ENCODE measurements at places on chromosomes 6 and 20.
A peak's percentile ranks its signal among the peaks of the same experiment; 100 is the strongest.

DNA sequence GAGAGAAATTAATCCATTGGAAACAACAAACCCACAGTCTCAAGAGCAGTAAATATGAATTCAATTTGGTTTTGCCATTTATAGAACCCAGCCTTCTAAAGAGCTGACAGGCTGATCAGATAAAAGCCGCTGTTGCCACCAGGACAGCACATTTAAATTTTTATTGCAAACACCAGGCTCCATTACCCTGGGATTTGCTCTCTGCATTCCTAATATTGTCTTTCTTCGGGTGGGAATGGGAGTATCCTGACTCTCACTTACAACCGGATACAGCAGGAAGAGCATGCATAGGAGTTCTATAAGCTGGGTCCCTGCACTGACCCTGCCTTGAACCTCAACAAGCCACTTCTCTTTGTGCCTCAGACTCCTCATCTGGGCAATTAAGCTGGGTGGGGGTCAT is 142.9 kb downstream of the LRFN2 start:
- DNase-seq = no peak

DNA sequence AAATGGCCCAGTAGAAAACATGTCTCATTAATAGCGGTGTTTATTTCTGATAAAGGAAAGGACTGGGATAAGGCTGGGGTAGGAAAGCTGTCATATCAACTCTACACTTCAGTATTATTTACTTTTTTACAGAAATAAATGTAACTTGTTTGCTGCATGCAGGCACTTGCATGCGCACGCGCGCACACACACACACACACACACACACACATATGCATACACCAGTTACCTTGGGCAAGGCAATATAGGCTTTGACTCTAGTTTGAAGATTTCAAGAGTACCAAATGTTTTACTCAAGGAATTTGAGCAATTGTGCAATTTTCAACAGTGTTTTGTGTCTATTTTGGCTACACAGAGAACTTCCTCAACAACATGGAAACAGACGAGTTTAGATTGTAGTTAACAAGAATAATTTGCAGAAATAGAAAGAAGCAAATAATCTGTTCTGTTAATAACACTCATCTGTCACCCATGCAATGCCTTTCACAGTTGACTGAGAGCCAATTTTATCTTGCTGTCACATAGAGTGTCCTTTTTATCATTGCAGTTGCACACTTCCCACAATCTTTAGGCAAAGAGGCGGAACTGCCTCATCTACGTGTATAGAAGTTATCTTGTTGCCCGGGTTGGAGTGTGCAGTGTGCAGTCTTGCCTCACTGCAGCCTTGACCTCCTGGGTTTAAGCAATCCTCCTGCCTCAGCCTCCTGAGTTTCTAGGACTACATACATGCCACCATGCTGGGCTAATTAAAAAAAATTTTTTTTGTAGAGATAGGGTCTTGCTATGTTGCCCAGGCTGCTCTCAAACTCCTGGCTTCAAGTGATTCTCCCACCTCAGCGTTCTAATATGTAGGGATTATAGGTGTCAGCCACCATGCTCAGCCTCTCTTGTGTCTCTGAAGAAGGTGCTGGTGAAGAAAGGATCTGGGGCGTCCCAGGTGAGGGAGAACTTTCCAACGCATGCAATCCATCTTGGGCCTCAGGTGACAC is 74.8 kb upstream of the SHLD1 start:
- DNase-seq = no peak

- DNase-seq = peak; percentile 7
Observed at GRCh38 chr20:52777171-52777570, 195.0 kb upstream of the TSHZ2 start.

DNA sequence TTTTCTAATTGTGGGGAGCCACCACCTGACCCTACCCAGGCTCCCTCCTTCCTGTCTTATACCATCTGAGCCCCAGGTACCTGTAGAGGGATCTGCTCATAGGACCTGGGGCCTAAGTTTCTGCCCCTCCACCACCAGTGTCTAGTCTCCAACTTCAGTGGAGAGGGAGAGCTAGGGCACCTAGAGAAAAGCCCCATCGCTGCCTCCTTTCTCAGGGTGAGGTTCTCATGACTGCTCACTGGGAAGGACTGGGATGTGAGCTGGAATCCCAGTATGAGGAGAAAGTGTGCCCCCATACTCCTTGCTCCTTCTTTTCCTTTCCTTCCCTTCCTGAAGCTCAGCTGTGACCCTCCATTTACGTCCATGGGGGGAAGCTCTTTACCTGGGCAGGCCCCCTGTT is 231.6 kb downstream of the LRFN2 start:
- no peak for DNase-seq

DNA sequence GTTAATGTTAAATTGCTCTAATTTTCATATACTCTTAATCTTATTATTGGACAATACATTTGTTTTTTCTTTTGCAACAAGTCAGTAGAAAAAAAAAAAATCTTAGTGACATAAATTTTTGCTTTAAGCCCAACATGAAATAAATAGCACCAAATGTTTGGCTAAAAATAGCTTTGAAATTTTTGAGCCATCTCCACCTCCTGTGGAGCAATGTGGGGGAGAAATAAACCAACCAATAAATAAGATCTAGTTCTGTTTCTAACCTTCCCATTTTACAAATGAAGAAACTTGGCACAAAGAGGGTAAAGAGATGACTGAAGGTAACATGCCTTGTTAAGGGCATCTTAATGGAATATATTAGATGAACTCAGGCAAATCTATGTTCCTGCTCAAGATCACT is 91.4 kb downstream of the PRKN start:
- no peak for DNase-seq

GRCh38 chr6:100379386-100379785 is 85.3 kb downstream of the SIM1 start:
- no peak for DNase-seq

- DNase-seq = no peak
Observed at GRCh38 chr20:6421321-6422248, 298.8 kb upstream of the FERMT1 start.

DNA sequence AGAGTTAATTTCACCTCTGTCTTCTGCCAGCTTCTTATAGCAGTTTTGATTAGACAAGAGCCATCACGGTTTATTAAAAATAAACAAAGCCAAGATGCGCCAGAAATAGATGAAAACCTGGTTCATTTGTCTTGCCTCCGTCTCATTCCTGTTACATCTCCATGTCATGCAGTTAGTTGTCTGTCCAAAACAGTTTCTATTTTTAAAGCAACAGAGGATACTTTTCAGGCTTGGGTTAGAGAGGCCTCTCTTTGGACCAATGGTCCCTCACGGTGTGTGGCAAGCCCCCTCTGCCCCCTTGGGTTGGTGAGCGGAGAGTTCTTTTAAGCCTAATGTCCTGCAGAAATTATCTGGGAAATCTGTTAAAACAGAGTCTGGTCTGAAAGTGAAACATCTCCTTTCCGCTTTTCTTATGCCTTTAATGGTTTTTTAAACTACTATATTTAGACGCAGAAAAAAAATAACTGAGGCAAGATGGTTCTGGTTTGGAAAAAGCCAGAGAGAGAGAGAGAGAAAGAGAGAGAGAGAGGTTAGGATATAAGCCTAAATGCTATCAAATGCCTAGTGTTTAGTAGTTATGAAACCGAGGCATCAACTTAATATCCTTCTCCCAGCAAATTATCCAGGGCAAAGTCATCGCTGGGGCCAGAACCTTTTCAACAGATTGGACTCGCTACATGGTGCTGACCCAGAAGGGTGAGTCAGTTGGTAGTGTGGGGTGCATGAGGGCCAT is 64.5 kb downstream of the ZDHHC14 start:
- DNase-seq = no peak

- DNase-seq = no peak
Observed at GRCh38 chr6:137412562-137412961, 81.6 kb downstream of the OLIG3 start.

DNA sequence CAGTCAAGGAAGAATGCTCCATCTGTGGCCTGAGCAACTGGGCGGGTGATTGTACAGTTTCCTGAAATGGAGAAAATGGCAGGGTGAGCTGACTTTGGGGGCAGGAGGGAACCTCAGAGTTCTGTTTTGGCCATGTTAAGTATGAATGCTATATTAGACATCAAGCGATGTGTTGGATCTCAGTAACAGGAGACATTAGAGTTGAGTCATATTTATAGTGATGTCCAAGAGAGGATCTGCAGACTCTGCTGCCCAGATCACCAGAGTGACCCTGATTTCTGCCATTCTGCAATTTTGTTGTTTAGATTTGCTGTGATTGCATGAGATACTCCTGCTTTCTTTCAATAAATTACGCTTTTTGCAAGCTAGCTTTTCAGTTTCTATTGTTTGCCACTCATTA is 131.4 kb upstream of the ENPP5 start:
- DNase-seq = no peak

GRCh38 chr20:3690413-3690812 is 8.6 kb upstream of the ADAM33 start:
- no peak for DNase-seq

- DNase-seq = no peak
Observed at GRCh38 chr6:32182555-32182981, 1.5 kb downstream of the AGER start.

- no peak for DNase-seq
Observed at GRCh38 chr6:37735722-37736121, 38.0 kb upstream of the MDGA1 start.

GRCh38 chr6:14068133-14068532 is 49.4 kb upstream of the CD83 start:
- no peak for DNase-seq

GRCh38 chr6:36290668-36291620 is 21.1 kb downstream of the PNPLA1 start:
- DNase-seq = no peak

DNA sequence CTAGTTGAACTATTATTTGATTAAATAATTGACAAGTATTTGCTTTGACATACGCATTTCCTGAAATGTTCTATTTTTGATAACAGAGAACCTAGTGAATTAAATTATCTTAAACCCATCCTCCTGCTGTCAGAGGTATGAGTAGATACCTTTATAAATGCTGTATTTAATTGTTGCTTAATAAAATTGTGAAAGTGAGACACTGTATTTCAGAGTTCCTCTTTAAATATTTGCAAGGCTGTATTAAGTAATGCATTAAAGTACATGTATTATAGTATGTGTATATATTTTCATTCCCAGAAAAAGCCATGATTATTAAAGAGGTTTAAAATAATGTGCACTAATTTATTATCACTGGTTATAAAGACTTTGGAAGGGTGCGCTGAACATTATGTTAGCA is 483.8 kb downstream of the TFAP2B start:
- no peak for DNase-seq

DNA sequence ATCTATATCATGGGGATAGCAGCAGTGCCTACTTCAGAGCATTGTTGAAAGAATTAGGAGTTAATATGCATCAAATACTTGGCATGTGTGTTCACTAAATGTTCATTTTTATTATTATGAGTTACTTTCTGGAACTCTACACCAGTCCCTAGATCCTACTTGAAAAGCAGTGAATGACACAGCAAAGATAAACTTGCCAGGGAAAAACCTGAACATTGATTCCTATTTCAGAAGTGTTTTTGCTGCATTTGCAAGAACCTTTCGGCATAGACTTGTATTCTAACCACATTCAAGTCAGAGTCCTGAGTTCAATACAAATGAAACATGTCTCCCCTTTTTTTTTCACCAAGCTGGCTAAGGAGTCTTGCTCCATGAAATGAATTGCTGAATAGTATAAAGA is 187.4 kb upstream of the TAB2 start:
- DNase-seq = no peak

DNA sequence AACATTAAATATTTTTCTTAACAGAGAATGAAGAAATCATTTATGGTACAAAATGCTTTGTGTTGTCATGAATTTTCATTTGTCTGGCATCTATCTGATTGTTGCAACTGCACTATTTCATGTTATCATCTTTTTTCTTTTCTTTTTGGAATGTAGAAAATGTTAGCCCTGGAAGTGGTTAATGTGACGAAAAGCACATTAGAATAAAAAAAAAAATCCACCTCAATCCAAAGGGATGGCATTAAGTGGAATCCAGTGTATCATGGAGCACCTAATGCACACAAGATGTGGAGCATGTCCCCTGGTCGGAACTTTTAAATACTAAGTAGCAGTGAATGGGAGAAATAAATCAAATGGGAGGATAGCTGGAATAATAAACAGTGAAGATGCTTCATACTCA is 172.9 kb upstream of the MCHR2 start:
- no peak for DNase-seq

- no peak for DNase-seq
Observed at GRCh38 chr6:118963003-118963402, 28.0 kb upstream of the MCM9 start.

DNA sequence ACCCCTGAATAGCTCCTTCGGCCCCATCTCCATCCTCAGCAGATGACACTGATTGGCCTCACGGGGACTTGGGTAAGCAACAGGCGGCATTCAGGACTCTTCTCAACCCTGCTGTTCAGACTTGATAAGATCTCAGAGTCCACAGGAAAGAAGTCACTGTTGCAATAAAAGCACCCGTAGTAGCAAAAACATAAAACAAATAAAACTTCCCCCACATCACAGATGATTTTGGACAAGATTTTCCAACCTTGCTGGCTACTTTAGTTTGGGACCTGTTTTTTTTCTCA is 17.1 kb upstream of the C20orf144 start:
- DNase-seq = no peak

GRCh38 chr6:119077643-119078375 is 655 bp downstream of the FAM184A start:
- DNase-seq = peak; percentile 56

DNA sequence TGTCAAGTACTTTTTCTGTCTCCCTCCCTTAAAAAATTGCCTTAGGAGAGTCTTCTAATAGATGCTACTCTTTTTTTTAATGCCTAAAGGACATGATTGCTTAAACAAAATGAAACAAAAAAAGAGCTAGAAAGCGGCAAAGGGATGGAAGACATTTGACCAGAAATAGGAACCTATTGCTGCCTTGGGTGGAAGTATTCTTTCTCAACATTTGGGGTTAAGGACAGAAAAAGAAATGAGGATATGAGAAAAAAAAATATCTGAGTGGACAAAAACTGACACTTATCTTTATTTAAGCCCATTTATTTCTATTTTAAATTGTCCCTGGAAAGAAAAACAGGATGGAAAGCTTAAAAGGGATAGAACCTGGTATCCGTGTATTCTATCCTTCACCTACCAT is 664.9 kb upstream of the CITED2 start:
- DNase-seq = no peak

DNA sequence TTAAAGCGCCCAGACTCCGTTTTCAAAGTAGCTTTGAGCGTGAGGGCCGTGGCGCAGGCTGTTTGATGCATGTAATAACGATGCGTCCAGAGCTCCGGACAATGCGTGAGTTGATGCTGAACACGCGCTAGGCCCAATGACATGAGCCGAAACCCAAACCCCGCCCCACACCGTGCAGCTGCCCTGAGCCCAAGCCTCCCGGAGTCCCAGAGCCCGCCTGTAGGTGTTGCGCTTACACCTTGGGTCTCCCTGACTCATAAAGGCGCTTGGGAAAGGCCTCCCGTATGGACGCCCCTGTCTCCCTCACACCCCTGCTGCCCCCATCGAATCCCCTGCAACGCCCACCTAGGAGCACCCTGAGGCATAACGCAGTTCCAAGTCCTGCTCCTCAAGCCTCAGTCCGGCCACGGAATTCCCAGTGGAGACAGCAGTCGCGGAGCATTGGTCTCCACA is 87.6 kb downstream of the ERMARD start:
- no peak for DNase-seq

Data from NCI-H2029 (cell line).